ENCODE measurements at places on chromosomes 4 and X.

- DNase-seq: no peak
Measured at GRCh38 chrX:153744210-153745066, 19.6 kb upstream of the PLXNB3 start.

DNA sequence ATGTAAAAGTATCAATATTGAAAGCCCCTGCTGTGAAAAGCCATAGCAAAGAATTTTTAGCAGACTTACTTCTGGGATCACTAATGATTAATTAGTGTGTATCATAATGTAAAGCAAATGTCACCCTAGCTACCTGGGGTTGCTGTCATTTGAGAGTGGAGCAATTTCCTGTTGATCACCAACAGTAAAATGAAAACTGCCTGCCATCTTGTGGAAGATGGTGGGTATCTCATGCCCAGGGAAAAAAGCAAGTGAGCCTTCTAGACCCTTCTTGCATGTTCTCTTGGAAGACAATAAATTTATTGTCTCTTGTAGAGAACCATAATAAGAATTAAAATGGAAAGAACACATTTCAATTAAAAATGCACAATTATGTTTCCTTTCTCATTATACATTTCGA is 360.2 kb downstream of the ZIC3 start:
- no peak for DNase-seq

DNA sequence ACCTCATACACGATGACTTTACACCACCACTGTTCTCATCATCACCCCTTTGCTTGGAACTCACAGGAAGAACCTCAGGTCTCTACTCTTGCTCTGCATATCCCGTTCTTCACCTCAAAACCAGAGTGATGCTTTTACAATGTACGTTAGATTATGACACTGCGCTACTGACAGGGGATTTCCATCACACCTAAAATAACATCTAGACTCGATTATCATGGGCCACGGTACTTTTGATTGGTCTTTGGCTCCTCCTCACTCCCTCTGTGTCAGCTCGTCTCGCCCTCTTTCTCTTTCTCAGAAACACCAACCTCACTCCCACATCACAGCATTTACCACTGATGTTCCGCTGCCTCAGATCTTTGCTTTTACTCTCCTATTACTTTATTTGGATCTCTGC is 172.4 kb downstream of the TLL1 start:
- no peak for DNase-seq

DNA sequence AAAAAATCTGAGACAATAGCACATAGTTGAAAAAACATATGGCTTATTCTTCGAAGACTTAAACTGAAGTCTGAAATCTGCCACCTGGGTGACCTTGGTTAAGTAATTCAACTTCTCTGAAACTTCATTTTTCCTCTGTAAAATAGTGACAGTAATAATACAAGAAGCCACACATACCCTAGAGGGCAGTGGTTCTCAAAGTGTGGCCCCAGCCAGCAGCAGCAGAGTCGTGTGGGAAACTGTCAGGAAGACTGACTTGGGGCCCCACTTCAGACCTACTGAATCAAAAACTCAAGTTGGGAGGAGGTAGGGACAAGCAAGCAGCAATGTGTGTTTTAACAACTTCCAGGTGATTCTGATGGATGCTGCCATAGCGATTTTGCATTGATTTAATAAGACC is 249.9 kb downstream of the HNRNPD start:
- DNase-seq: peak; percentile 5

DNA sequence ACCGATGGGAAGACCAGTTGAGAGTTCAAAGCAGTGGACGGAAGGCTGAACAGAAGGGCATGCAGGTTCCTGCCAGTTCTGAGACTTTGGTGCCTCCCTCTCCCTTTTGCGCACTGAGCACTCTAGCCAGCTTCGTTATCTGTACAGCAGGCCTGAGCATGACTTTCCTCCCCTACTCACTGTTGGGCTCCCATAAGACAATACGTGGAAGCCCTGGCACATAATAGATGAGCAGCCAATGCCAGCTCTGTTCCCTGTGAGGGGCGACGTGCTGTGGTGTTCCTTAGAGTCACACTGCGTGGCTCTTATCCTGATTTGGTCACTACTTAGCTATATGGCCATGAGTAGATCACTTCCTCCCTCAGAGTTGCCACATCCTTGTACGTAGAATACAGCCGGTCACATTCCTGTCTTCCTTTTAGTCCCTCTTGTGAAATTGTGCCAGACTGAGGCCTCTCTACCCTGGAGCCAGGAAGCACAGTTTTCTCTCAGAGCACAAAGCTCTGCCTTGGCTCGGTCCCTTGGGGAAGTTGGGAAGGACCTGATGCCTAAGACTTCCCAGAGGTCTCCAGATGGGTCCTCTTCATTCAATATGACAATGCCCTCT is 160.4 kb upstream of the MAMLD1 start:
- no peak for DNase-seq

GRCh38 chr4:145782756-145783155 is 102.8 kb downstream of the C4orf51 start:
- no peak for DNase-seq

DNA sequence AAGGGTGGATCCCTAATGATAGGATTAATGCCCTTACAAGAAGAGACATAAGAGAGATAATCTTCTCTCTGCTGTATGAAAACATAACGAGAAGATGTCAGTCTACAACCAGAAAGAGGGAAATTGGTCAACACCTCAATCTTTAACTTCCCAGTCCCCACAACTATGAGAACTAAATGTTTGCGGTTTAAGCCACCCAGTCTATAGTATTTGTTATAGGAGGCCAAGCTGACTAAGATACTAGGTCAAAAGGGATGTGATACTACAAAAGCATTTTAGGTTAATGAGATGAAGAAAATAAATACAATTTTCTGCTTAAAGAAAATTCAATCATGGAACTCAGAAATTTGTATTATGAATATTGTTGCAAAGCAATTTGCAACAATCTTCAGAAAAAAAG is 55.4 kb upstream of the LHFPL1 start:
- DNase-seq: no peak

DNA sequence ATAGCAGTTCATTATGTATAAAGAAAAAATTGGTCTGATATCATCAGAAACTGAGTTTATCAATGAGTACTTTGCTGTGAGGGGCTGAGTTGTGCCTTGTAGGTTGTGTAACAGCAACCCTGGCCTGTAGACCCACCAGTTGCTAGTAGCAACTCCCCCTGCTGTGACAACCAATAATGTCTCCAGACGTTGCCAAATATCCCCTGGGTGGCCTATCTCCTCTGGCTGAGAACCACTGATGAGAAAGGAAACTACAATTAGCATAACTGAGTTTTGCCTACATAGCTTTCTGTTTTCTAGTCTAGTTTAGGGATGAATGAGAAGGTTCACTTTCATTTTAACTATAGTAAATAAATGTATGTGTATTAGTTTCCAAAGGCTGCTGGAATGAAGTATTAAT is 234.1 kb downstream of the CPE start:
- DNase-seq: no peak

GRCh38 chrX:10944136-10944885 is 166.8 kb upstream of the HCCS start:
- no peak for DNase-seq

- no peak for DNase-seq
Measured at GRCh38 chr4:6377626-6378492, 94.6 kb downstream of the PPP2R2C start.

- DNase-seq: no peak
Measured at GRCh38 chr4:159268607-159269006, 165.7 kb downstream of the RAPGEF2 start.

GRCh38 chr4:52783069-52783468 is 31.8 kb upstream of the ERVMER34-1 start:
- no peak for DNase-seq

DNA sequence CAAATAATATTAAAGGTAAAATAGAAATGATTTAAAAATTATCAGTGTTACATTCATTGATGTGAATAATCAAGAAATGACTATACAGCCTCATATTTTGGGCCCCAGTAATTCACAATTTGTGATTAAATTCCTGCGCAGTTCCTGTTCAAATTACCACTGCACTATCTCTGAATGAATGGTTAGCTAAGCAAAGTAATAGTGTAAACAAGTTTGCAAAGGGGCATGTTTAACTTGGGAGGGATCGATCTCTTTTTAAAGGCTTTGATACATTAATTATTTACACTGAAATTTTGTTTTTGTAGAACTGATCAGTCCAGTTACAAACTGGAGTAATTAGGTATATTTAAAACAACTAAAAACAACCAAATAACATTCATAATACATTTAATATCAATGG is 784.4 kb downstream of the RPA4 start:
- DNase-seq: no peak

DNA sequence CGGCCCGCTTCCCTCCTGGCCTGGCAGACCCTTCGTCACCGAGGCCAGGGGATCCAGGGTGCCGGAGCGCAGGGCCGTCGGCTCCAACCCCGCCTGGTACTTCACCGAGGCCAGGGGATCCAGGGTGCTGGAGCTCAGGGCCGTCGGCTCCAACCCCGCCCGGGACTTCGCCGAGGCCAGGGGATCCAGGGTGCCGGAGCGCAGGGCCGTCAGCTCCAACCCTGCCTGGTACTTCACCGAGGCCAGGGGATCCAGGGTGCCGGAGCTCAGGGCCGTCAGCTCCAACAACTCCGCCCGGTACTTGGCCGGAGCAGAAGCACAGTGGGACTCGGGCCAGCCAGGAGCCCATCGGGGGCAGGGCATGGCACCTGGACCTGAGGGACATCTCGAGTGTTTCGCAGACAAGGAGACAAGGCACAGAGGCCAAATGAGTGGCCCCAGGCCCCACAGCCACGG is 85.1 kb downstream of the FAM53A start:
- no peak for DNase-seq

GRCh38 chr4:75686346-75686745 is 13.1 kb upstream of the G3BP2 start:
- DNase-seq: no peak

- DNase-seq: no peak
Measured at GRCh38 chr4:150039274-150040127, 38.7 kb upstream of the DCLK2 start.

DNA sequence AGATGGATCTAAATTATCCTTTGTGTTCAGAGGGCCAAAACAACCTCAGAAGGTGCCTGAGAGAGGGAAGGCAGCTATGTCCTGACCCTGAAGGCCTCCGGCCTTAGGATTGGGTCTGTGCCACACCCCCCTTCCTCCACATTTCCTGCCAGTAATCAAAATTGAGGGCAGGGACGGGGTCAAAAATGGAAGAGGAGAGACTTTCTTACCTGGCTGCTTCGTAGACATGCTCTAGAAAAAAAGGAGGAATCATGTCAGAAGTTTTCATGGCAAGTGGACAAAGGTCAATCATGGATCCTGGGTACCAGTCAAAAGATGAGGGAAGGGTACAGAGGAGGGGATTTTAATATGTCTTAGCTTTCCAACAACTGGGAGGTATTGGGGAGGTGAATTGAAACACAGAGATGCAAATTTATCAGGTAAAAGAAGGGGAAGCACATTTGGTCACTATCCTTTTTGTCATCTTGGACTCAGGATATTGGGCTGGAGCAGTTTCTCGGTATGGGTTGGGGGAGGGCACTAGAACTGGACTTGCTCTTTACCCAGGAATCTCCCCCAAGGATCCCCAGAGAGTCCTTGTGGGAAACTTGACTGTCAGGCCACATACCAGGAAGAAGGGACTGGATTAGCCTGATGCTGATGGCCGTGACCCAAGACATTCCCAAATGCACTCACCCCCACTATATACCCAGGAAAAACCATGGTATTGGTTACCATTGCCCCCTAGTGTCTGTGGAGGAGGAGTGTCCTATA is 17.1 kb downstream of the VSIG4 start:
- no peak for DNase-seq

DNA sequence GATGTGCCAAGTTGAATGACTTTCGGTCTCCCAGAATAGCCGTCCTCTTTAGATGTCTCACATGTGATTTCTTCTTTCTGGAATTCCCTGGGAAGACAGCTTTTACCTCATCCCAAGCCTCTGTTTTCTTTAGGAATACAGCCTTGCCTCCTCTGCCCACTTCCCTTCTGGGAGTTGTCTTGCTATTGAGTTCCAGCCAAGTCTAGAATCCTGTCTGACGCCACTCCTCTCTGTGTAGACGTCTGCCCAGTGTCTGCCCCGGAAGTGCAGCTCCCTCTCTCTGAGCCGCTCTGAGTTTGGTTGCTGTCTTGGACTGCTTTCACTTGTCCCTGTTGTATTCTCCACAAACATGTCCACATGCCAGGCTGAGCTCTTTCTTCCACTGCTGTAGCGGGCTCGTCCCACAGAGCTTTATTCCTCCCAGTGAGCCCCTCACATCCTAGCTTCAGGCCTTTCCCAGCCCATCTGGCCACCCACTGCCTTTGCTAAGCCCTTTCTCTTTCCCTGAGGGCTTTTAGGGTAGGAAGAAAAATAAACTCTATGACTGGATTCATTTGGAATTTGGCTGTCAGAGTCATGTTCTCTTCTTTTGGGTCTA is 9.0 kb upstream of the IGFBP7 start:
- no peak for DNase-seq

DNA sequence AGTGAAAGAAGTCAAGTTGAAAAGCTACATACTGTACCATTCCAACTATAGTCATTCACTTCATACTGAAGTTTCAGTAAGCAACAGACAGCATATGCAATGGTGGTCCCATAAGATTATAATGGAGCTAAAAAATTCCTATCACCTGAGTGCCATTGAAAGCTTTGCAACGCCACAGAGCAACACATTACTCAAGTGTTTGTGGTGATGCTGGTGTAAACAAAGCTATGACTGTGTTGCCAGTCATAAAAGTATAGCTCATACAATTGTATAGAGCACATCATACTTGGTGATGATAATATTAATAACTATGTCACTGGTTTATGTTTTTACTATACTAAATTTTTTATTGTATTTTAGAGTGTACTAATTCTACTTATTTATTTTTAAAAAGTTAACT is 78.9 kb downstream of the NAF1 start:
- no peak for DNase-seq

DNA sequence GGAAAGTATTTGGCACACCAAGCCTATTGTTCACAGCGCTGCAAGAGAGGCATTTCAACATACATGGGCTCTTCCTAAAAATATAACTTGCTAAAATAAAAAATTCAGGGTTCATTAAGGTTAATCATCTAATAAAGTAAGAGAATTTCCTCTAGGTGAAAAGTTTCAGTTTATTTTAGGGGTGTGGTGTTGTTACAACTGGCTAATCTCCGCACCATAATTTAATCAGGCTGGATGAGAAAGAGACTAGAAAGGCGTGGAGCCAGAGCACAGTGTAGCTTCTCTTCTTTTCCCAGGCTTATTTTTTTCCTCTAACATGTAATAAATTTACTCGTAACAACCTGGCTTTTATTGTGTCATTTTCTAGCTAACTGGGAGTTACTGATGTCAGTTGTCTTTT is 47.9 kb downstream of the FHL1 start:
- DNase-seq: no peak

DNA sequence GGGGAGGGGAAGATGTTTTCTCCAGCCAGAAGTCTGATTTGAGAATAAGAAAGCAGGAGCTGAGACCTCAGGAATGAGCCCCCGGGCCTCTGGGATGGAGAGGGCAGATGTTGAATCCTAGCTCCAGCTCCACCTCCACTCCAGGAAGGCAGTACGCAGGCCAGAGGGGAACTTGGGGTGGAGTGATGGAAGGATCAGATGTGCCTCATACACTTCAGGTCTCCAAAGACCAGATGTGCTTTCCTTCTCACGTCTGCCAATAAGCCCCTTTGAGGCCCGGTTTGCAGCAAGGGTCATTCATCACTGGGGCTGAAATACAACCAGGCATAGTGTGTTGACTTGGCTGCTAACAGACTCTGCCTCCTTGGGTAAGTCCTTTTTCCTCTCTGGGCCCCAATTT is 28.1 kb downstream of the STARD8 start:
- DNase-seq: no peak

- DNase-seq: no peak
Measured at GRCh38 chr4:154562697-154563254, at the start of gene FGB. FGB (plus strand) TSS chr4:154563011; CDS start chr4:154563019, 8 bp downstream.

Measured in T follicular helper cell (primary cell).